ENCODE measurements at places on chromosomes 6 and 20.

DNA sequence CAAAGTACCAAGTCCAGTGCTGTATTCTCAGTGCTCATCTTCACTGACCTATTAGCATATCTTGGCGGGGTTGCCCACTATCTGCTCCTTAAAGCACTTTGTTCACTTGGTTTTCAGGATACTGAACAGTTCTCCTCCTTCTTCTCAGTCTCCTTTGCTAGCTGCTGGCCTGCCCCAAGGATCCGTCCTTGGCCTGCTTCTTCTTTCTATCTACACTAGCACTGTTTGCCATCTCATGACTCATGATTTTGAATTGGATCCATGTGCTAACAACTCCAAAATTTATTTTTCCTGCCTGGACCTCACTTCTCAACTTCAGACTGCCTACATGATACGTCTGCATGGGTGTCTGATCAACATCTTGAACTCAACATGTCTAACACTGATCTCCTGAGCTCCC is 15.5 kb downstream of the TPD52L1 start:
- no peak for DNase-seq

DNA sequence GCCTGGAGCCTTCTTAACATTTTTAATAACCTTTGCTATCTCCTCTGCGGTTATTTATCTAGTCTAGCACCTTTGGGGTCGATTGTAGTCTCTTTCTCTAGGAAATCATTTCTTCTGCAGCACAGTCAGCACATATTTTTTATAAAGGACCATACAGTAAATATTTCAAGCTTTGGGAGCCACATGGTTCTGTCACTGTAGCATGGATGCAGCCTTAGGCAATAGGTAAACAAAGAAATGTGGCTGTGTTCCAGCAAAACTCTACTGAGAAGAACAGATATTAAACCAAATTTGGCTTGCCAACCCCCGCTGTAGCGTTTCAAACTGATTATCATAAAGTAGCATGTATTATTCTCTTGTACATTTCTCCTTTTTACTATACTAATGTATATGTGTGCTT is 95.7 kb downstream of the SLC23A2 start:
- DNase-seq, result no peak

DNA sequence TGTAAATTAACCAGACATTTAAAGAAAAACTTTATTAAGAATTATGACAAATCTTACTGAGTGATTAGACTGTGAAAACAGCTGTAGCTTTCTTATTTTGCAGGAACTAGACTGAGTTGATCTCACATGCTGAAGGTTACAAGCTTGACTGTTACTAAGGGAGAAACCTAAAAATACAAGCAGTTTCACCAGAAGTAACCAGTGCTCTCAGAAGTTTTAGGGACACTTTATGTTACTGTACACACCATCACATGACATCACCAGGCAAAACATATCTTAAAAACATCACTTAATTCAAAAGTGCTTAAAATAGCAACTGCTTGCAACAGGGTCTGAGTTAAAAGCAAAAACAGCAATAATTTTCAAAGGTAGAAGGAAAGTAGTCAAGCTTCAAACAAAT is 5.4 kb downstream of the FBXO30 start:
- no peak for DNase-seq

- no peak for DNase-seq
These were observed 60.2 kb downstream of the GPR63 start for GRCh38 chr6:96777113-96777512.

DNA sequence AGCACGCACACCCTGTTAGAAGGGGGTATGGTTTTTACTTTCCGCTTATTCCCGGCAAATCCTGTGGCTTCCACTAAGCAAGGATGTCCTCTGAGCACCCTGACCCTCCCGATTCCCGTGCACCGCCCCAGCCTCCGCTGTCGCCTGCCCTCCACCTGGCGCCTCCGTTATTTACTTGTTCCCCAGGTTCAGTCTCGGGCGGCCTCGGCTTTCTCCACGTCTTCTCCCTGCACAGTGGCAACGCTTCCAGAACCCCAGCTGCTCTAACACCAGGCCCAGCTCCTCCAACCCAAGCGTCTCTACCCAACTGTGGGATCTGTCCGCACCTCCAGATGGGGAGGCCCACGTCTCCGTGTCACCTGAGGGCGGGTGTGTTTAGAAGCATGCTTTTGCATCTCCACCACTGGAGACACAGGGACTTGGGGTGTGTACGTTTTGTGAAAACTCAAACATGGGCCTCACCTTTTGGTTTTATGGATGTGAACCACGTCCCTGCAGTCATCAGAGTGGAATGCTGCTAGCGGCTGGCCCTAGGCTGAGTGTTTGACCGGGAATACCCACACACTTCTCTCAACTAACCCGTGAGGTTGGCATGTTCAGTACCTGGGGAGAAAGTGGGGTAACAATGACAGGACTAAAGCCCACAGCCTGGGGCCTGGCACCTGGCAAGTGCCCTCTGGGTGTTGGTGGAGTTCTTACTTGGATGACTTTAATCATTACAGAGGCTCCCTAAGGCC is 79.9 kb downstream of the THBS2 start:
- no peak for DNase-seq

DNA sequence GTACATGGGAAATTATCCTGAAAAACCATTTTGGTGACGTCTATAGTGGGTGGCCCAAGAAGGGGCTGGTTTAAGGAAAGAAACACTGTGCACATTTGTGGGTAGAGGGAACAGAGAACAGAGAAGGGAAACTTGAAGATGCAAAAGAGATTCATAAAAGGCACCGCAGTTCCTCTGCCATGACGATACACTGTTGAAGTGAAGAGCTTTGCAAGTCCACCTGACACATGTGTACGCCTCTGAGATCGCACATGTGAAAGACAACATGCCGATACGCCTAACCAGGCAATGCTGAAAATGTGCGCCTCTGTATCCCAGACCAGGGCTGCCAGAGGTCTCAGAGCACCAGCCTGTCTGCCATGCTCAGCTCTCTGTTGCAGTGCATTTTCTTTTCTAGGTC is 180.9 kb downstream of the KIF16B start:
- no peak for DNase-seq

- no peak for DNase-seq
These were observed 105.8 kb downstream of the JARID2 start for GRCh38 chr6:15351631-15352030.

DNA sequence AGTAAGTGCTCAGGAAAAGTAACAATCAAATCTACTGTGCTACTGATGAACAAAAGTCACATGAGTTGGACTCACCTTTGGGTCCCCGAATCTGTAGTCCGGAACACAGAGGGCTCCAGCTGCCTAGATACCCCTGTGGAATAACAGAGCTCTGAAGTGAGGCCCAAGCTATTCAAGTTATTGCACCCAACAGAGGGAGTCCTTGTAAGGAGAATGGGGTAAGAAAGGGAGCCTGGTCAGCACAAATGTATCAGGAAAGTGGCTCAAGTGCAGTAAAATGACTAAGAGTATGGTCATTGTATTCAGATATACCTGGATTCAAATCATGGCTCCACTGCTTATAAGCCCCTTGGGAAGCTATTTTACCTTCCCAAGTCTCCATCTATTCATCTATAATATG is 20.9 kb downstream of the EDN1 start:
- no peak for DNase-seq

Measured in activated T-cell treated with anti-CD3 and anti-CD28 coated beads, Interleukin-2, amount 50 U/mL, for 24 hours (primary cell).